ENCODE measurements at places on chromosomes 11 and 22.

DNA sequence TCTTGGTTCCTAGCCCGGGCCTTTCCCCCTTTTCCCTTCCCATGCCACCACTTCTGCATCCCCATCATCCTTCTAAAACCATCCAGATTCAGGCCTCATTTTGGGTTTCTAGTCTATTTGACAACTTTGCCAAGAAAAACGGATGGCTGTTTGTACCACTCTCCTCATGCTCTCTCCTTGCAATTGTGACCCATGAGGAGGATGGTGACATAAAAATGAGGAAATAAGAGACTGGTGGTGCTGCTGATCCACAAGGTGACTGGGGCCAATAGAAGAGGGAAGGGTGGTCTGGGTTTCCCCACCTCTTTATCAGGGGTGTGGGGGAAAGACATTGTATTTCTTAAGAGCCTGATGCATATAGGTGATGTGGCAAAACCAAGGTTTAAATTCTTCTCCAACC lies 1.0 kb downstream of the MS4A4A start:
- no peak for DNase-seq

- no peak for DNase-seq
Measured at GRCh38 chr11:112805658-112806057, 155.6 kb upstream of the NCAM1 start.

- no peak for DNase-seq
Measured at GRCh38 chr11:98625526-98625925, 395.2 kb upstream of the CNTN5 start.

DNA sequence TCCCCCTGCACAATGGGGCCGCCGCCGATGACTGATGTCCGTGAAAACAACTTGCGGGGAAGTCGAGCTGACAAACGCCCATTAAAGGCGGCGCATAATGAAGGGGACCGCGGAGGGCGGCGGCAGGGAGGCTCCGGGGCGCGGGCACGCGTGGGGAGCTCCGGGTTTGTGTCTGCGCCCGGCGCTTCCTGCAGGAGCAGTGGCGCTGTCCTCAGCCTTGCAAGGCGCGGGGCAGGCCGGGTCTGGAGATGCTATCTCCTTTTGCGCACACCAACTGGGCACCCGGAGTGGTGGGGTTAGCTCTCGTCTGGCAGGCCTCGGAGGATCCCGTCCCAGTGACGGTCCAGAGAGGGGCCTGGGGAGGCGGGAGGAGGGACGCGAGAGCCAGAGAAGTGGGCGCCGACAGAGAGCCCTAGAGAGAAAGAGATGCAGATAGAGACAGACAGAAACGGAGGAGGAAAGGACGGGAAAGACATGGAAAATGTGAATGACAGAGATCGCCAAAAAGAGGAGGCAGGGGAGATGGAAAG lies 390 bp upstream of the FGF3 start:
- no peak for DNase-seq

DNA sequence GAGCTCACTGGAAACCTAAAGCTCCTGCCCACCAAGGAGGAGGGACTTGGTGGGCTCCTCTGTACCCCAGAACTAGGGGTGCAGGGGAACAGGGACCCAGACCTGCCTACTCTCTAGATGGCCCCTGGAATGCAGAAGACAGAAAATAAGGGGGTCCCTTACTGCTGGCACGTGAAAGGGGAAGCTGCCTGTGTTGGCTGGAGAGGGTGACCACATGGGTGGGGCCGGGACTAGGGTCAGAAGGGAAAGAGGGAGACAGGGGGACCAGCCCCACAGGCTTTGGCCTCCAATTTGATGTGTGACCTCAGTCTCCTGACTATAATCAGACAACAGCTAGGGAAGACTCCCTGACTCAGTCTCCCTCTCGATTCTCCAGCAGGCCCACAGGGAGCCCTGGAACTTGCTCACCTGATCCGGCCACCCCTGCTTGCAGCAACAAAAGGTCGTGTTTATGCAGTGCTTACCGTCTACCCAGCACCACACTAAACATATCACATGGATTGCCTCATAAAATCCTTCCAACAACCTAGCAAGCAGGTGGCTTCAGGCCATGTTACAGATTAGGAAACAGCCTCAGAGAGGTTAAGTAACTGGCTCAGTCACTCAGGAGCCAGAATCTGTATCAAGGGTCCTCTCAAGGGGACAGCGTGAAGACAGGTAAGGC lies 10.2 kb downstream of the ARAP1 start:
- no peak for DNase-seq

- DNase-seq: no peak
Measured at GRCh38 chr11:16669799-16670415, 68.5 kb upstream of the C11orf58 start.

- DNase-seq: no peak
Measured at GRCh38 chr22:20235389-20235991, 32.6 kb downstream of the RTN4R start.

GRCh38 chr11:8709002-8709672 lies 26.5 kb downstream of the RPL27A start:
- DNase-seq: no peak

- no peak for DNase-seq
Measured at GRCh38 chr11:64524534-64525042, 66.4 kb upstream of the SLC22A12 start.

DNA sequence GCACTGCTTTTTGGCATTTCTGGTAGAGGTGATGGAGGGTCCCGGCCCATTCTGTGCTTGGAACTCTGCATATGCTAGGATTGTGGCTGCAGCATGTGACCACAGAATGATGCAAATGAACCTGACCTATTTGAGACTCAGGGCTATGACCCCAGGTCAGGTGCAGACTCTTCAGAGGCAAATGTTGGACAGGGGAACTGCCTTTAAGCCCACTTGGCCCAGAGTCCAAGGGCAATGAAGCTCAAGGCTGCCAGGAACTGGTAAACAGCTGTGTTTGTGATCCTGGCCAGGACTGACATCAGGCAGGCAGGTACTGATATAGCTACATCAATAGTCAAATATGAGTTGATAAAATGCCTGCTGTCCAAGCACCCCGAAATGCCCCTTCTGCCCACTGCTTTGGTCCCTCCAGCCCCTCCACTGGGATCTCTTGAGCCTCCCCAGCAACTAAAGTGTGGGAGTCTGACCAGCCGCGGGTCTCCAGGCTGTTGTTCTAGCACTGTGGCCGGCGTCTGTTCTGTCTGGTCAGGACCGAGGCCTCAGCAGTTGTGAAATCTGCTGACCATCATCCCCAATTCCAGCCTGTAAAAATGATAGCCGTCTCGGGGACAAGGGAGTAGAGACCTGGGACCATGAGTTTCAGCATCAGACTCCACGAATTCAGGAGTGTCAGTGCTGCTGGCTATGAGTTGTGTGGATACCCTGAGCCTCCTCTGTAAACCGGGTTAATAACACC lies 82.4 kb upstream of the EIF3D start:
- DNase-seq: no peak

GRCh38 chr11:72762641-72763304 lies 10.6 kb upstream of the ARAP1 start:
- no peak for DNase-seq

- DNase-seq: no peak
Measured at GRCh38 chr11:61639816-61640443, 40.3 kb upstream of the DAGLA start.

DNA sequence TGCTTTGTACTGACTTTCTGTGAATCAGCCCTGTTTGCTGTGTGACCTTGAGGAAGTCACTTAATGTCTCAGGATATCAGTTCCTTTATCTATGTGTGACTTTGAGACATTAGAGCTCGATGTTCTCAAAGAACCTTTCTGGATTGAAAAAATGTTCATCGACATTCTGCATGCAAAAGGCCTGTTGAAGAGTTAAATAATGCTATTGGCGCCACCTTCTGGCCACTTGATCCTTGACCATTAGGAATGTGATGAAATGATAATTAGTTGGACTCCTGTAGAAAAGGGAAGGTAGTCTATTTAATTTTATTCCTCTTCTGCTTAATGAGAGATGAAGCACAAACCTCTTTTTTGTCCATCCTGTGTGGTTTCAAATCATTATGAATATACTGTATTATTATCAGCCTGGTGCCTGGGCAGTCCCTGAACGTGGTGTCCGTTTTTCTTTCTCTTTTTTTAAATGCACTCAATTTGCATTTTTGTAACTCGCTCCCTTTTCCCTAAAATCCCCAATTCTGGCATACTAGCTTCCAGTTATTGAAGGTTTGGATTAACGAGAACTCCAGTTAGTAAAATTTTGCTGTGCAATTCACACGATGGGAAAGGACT lies 20.7 kb downstream of the ELF5 start:
- no peak for DNase-seq

DNA sequence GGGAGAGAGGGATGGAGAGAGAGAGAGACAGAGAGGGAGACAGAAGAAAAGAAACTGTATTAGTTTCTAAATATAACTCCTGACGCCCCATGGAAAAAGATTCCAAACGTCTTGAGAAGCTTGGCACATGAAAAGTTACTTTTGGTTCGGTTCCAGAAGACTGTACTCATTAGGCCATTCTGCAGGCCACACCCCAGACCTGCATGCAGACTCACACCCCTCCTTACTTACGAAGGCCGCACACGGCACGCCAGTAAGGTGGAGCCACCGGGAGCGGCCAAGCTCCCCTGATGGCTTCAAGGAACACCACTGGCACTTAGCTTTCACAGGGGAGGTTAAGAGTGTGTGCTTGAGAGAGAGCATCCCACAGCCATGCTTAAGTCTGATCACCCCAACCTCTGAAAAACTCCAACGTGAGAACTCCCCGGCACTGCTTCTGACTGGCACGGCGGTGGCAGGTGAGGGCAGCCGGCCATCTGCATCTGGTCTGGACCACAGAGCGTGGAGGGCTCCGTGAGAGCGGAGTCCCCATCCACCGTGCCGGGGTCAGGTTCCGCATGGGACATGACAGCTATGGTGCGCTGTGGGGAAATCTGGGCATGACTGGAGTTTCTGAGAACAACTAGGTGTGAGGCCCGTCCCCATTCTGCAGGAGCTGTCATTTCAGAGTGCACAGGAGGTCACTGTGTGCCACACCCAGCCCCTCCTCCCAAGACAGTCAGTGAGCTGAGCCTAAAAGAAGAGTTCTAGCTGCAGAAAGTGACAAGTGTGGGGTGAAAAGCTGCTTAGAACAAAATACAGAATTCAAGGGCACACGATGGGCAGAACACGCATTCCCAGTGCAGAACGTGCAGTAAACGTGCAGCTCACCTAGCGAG lies 62.4 kb downstream of the MYH9 start:
- no peak for DNase-seq

DNA sequence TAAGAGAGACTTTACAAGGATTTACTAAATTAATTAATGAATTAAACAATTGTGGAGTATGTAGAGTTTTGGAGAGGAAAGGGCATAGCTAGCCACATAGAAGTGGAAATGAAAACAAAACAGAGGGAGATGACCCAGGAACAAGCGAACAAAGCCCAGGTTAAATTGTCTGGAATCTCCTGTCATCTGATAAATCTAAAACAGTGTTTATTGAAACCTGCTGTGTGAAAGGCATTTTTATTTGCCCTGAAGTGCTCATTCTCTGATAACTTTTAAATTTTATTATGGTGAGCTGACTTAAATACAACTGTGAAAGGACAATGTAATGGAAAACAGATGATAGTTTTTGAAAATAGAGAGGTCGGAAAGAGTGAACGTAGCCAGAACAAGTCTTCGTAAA lies 682.8 kb upstream of the KIRREL3 start:
- DNase-seq: no peak

GRCh38 chr11:6393989-6394670 lies 3.9 kb downstream of the SMPD1 start:
- DNase-seq: no peak

DNA sequence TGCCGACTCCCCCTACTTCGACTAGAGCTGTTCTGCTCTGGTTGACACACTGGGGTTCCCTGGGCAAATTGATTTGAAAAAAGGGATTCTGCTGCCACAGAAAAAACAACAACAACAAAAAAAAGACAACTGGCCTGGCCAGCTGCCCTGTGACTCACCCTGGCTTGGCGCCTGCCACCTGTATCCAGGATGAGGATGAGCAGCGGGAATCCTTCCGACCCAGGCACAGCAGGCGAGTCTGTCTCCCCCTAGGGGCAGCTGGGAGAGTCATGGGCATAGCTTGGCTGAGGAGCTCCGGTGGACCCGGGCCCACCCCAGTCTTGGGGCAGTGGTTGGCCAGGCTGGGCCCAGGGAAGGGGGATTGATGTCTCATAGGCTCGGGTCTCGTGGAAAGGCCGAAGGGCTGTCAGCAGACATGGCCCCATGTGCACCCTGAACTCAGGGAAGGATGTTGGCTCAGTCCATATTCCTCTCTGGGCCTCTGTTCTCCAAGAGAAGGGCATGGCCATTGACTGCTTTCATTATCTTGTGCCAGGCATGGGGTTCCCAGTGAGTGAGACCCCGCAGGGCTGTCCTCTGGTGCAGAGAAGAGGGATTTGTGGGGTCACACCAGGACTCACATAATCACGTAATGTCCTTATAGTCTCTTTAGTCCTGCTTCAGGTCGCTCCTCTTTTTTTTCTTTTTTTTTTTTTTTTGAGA lies 10.4 kb upstream of the SUN2 start:
- no peak for DNase-seq
